ENCODE measurements at places on chromosomes 7 and 10. TPM values are rescaled to one million over a fixed set of nuclear protein-coding genes. Genes with fewer than 3 reads are reported as not detected.

Gene DGKI
- 10.4 TPM for polyA plus RNA-seq

Gene PDZD7
- not detected for polyA plus RNA-seq

- no peaks in the 10 kb centered on the region for H3K36me3 ChIP-seq
- no peak overlapping the region for H3K27ac ChIP-seq
- H3K27me3 ChIP-seq = no peaks in the 10 kb centered on the region
- H3K4me3 ChIP-seq = no peak overlapping the region
- H3K4me1 ChIP-seq = peaks cover 5% of the 10 kb centered on the region
These were observed 20.2 kb upstream of the SMC3 start for GRCh38 chr10:110547139-110547761.

Gene RASA4B
- 5.9 TPM for polyA plus RNA-seq

DNA sequence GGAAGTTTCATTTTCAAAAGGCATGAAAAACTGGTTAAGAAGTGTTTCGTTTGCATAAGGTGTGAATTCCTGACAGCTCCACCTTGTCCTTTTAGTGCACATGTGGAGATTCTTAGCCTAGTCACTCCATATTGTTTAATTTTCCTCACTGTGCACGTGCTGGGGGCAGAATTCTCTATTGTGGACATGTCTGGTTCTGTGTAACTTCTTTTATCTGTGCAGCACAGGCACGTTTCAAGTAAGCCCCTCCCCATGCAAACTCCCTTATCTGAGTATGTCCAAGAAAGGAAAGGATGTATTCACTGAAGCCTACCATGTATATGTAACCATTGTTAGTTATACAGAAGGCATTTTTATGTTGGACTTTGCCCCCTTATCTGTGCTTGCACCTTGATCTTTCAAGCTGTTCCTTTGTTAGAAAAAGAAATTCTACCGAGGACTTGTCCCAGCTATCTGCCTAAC, 1346.3 kb downstream of the REEP3 start:
- no peak for DNase-seq
- no peaks in the 10 kb centered on the region for H3K36me3 ChIP-seq
